Right ventricle myocardium superior (tissue), 1 donor: ENCODE measurements at places on chromosomes 11 and 22. TPM values are rescaled to one million over a fixed set of nuclear protein-coding genes. Genes with fewer than 3 reads are reported as not detected.

DNA sequence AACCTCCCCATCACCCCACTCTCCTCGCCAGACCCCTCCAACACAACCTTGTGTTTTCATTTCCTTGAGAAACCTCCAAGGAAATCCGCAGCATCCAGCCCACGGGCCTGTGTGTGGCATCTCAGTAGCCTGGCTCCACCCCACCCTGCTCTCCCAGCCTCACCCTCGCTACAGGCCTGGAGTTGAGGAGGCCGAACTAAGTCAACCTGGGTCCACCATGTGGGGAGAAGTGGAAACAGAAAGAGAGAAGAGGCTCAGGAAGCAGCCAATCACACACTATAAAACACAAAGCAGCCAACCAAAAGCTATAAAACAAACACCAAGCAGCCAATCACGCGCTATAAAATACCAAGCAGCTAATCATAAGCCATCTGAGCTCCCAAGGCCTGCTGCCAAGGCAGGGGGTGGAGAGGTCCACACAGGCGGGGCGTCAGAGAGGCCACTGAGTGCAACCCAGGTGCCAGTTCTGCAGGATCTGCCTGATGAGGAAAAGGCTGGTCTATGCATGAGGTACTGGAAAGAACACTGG, 72.0 kb downstream of the MICAL3 start:
- DNase-seq = no peak

DNA sequence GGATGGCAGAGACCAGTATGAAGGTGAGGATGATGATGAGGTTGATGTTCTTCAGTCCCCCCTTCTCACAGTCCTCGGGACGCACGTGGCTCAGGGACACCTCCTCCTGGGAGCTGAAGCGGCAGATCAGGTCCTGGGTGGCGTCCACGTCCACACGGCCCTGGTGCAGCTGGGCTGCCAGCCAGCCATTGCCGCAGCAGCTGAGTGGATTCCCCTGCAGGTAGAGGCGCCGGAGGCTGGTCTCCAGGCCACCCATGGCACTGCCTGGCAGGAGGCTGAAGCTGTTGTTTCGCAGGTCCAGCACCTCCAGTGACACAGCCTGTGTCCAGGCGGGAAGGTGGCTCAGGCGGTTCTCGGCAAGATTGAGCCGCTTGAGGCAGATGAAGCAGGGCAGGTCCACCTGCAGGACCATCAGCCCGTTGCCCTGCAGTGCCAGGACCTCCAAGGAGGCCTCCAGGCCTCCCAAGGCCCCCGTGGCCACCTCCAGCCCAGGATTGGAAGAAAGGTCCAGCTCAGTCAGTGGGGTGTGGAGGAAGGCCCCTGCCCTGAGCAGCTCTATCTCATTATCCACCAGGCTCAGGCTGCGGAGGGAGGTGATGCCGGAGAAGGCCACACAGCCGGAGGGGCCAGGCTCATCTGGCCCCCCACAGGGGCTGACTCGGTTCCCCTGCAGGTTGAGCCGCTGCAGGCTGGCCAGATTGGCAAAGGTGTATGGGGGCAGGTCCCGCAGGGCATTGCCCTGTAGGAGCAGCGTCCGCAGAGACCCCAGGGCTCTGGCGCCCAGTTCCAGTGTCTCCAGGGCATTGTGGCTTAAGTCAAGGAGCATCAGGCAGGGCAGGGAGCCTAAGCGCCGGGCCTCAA, 10.6 kb downstream of the LRRC32 start:
- DNase-seq = peak; percentile 23

- DNase-seq = no peak
Observed at GRCh38 chr22:20022231-20022977, 1.5 kb downstream of the TANGO2 start.

DNA sequence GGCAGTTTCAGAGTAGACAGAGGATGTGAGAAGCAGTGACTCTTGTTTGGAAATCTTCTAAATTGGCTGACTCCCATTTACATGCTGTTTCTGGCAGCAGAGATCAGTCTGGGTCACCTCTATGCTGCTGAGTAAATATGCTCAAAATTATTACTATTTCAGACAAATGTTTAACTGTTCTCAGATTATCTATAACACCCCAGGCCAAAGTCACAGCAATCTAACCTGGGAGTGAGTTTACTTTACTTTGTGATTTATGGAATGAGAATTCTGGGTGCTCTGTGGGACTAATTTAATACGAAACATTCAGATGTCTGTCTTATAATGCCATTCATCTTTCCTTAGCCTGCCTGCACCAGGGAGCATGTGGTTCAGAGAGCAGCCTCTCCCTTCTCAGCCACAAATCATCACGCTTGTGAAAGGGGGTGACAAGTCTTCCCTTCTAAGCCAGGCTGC, 282.5 kb upstream of the MPPED2 start:
- DNase-seq = no peak

DNA sequence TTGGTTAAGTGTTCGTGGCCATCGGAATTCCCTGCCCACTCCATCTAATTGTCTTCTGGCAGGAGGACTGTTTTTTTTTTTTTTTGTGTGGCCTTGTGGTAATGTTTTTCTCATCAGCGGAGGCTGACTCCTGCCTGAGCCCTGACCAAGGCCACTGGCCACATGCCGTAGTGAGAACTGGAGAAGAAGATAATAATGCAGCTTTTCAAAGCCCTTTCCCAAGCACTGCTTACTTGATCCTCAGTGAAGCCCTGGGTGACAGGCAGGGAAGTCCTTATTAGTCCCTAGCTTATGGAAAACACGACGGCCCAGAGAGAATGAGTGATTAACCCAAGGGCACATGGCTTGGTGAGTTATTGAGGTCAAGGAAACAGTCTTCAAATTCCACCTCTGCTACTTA, 71.2 kb downstream of the ADM start:
- no peak for DNase-seq

- peak; percentile 39 for DNase-seq
Observed at GRCh38 chr11:69920345-69921127, 101.3 kb upstream of the FGF3 start.

DNA sequence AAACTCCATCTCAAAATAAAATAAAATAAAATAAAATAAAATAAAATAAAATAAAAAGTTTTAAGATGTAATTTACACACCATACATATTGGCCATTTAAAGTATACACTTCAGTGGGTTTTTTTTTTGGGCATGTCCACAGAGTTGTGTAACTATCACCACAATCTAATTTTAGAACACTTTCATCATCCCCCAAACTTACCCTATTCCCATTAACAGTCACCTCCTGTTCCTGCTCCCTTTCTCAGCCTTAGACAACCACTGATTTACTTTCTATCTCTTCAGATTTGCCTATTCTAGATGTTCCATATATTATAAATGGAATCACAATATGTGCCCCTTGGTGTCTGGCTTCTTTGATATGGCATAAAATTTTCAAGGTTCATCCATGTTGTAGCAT, 4.6 kb upstream of the ACER3 start:
- DNase-seq = no peak

GRCh38 chr11:85875505-85875904, 20.3 kb downstream of the CCDC83 start:
- DNase-seq = no peak

- no peak for DNase-seq
Observed at GRCh38 chr22:19812910-19813309, 41.8 kb downstream of the GNB1L start.

GRCh38 chr22:44760476-44760875, 8.1 kb downstream of the ARHGAP8 start:
- DNase-seq = no peak

- no peak for DNase-seq
Observed at GRCh38 chr11:102338479-102339010, 8.5 kb upstream of the BIRC2 start.

- no peak for DNase-seq
Observed at GRCh38 chr22:48644997-48645396, 1182.7 kb downstream of the BRD1 start.

DNA sequence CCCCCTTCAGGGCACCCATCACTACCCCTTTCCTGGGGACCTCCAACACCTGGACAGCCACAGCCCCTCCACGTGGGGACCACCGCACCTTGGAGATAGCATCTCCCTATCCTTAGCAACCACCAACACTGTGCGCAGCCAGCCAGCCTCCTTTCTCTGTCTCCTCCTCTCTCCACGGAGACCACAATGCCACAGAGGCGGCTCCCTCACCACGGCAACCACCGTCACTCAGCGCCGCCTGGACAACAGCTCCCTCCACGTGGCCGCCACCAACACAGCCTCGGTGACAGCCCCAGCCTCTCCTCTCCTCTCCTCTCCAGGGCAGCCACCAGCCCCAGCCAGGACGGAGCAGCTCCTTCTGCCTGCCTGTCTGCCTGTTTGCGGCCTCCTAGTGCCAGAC, 10.5 kb downstream of the ELFN2 start:
- no peak for DNase-seq

- peak; percentile 23 for DNase-seq
Observed at GRCh38 chr11:3226846-3227567, 5.2 kb downstream of the MRGPRE start.

GRCh38 chr22:42862045-42862734, 5.1 kb upstream of the ARFGAP3 start:
- peak; percentile 9 for DNase-seq

GRCh38 chr11:36054628-36055027, 110.8 kb downstream of the LDLRAD3 start:
- no peak for DNase-seq

- DNase-seq = peak; percentile 23
Observed at GRCh38 chr22:29315286-29316140, at the start of gene RASL10A. Gene RASL10A, minus strand, starts transcription at chr22:29315697. Its CDS starts 451 bp downstream, at chr22:29315246.

GRCh38 chr11:130388607-130389205, 39.7 kb downstream of the ADAMTS8 start:
- DNase-seq = no peak

DNA sequence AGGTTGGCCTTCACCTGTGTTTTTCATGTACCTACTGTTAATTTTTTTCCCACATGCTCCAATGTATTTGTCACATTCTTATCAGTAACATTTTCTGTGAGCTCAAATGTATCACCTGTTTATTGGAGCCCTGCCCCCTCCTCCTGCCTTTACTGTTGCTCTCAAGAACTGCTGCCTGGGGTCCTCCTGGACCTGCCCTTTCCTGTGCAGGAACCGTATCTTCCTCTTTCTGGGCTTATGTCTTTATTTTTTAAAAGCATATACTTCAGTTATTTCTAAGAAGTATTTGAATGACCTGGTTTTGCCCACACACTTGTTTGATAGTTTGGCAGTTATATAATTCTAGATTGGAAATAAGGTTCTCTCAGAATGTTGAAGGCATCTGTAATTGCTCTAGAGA, 5.9 kb downstream of the FAM118B start:
- DNase-seq = no peak

DNA sequence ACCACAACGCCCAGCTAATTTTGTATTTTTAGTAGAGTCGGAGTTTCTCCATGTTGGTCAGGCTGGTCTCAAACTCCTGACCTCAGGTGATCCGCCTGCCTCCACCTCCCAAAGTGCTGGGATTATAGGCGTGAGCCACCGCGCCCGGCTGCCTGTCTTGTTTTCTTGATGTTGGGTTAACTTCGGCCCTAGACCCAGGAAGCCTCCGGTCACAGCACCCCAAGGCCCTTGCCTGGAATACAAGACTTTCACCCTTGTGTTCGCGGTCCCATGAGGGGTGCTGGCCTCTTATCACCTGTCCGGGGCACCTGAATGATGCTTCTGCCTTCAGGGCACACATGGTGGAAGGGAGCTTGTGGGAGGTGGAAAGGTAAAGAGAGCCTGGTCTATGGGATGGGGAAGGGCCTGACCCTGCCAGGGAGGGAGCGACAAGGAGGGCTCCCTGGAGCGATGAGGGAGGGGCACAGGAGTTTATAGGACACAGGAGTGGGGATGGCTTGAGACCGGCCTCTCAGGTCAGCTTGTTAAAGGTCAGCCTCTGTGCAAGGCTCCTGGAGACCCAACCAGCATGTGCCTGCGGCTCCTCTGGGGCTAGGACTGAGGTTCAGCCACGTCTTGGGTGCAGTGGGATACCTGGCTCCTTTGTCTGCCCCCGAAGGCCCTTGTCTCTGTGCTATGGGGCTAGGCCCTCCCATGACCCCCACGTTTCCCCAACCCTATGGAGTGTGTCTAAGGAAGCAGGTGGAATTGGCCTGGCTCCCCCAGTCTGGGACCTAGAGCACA, 34.7 kb upstream of the GRAMD4 start:
- DNase-seq = peak; percentile 20

DNA sequence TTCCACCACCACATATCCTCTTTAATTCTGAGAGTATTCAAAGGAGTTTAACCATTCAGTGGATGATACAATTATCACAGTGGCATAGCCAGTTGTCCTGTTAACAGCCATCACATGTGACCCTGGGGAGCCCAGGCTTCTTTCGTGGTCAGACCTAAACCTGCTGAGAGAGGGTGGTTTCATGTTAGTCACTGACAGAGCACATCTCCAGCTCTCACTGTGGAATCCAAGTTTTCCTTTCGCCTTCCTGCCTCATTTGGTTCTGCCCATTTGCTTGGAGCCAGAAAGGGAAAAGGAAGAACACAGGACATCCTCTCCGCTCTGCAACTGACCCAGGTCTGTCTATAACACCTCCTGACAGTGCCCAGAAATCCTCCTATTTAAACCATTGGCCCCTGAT, 60.4 kb downstream of the MCHR1 start:
- DNase-seq = no peak

- peak; percentile 36 for DNase-seq
Observed at GRCh38 chr22:37518509-37519267, 527 bp downstream of the CARD10 start.

DNA sequence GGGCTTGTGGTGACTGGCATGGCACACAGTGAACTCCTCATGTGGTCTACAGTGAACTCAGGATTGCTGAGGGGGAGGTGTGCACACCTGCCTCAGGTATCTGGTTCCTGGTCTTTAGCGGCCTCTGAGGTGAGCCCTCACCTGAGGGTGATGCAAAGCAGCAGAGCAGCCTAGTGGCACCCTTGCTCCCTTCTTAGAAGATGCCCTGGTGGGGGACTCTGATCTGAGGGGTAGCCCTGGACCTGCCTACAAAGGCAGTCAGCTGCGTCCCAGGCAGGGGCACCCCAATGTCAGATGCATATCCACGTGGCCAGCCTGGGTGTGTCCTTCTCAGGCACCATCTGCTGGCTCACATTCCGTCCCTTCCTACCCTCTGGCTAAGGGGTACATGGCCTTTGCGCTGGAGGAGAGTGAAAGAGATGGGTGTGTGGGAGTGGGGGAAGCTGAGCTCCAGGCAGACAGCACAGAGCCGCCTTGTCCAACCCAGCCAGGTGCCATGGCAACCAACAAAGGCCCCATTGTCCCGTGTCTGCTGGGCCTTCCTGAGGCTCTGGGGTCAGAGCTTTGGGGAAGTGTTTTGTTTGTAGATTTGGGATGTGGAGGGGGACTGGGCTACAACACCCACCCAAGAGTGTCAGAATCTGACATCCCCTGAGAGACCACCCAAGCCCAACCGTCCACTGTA, 5.8 kb downstream of the PLEKHB1 start:
- DNase-seq = no peak

- no peak for DNase-seq
Observed at GRCh38 chr11:46743043-46743442, 24.0 kb downstream of the F2 start.

The CELSR1 gene
- 7.6 TPM for total RNA-seq

The PDGFD gene
- total RNA-seq = 8.9 TPM

The SYT9 gene
- 0.13 TPM for total RNA-seq

The IMMP1L gene
- total RNA-seq = 20.3 TPM

The OR51F1 gene
- not detected for total RNA-seq

The PATE2 gene
- not detected for total RNA-seq

The CCDC116 gene
- total RNA-seq = 0.24 TPM

The THRSP gene
- 2.6 TPM for total RNA-seq

The OR51B4 gene
- total RNA-seq = not detected

The UPK3A gene
- total RNA-seq = 0.65 TPM

The GDPD4 gene
- total RNA-seq = not detected

The C11orf87 gene
- total RNA-seq = 0.03 TPM

The GLYATL1 gene
- total RNA-seq = not detected

The TBX1 gene
- total RNA-seq = 3.2 TPM

The DSCAML1 gene
- 0.83 TPM for total RNA-seq

The UBXN1 gene
- 82.2 TPM for total RNA-seq
